Stimulated activated CD8-positive, alpha-beta memory T cell treated with anti-CD3 and anti-CD28 coated beads, Interleukin-7, amount 100 ng/mL, for 24 hours (primary cell): ENCODE measurements at places on chromosomes 7 and 10.

GRCh38 chr10:89946106-89946505 is 244.7 kb downstream of the KIF20B start:
- DNase-seq, result no peak

DNA sequence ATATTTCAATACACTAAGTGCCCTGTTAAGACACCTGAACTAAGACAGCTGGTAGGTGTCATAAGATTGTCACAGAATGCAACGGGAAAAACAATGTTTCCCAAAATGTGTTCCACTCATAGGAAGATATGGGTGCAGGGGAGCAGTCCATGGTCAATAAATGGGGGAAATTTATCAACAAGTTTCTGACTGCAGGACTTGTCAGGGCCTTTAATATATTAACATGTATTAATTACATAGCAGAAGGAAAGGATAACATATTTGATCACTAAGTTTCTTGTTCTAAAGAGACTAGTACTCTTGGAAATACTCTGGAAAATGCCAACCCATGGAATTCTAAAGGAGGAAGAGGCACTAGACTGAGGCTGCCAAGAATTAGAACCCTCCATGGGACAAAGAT is 6.7 kb downstream of the RBP3 start:
- no peak for DNase-seq

GRCh38 chr10:107942826-107943225 is 778.3 kb upstream of the SORCS1 start:
- no peak for DNase-seq

GRCh38 chr10:58969576-58969975 is 206.9 kb upstream of the PHYHIPL start:
- DNase-seq, result no peak

- DNase-seq, result no peak
Observed at GRCh38 chr7:139118234-139118804, 8.8 kb upstream of the ZC3HAV1 start.

- no peak for DNase-seq
Observed at GRCh38 chr7:126685018-126685573, 567.6 kb downstream of the GRM8 start.
